Right lobe of liver (tissue), 6 donors: ENCODE measurements at places on chromosomes 4 and X.

DNA sequence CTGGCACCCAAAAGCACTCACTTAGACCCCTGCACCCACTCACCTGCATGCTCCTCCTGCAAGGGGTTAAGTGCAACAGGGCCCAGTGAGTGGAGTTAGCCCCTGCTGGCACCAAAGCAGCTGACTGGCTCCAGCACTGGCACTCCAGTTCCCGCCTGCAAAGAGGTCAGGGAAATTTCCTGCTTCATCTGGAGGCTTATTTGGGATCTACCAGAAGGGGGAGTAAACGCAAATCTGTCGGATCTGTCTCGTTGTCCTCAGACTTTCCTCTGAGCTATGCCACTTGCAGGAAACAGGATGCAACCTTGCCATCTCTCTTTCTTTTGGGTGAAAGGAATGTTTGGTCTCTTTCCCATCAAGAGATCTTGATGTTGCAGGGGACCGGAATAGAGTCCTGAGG is 435.6 kb downstream of the PCDH10 start:
- H3K27me3 ChIP-seq, result no peaks in the 10 kb centered on the region
- H3K27ac ChIP-seq, result no peak overlapping the region
- no peak overlapping the region for H3K4me3 ChIP-seq

DNA sequence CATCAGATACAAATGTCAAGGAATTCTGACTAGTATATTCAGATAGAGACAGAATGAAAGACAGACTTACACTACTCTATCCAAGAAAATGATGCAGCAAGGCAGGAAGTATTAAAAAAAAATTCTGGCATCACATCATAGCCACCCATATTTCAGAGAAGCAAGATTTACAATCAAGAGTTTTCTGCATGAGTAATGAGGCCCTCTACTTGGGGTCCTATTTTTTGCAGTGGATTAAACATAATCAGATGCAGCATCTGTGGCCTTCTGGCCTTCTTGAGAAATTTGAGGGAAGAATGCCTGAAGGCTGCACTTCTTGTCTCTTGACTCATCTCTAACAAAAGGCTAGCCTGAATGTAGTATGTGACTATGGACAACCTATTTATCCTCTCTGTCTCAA is 48.2 kb upstream of the SLIT2 start:
- H3K4me3 ChIP-seq, result no peak overlapping the region
- DNase-seq, result no peak
- H3K27me3 ChIP-seq, result no peaks in the 10 kb centered on the region
- H3K27ac ChIP-seq, result no peak overlapping the region
- H3K4me1 ChIP-seq, result no peaks in the 10 kb centered on the region
- H3K36me3 ChIP-seq, result no peaks in the 10 kb centered on the region

GRCh38 chr4:95107635-95108034 is 349.9 kb downstream of the BMPR1B start:
- no peak overlapping the region for H3K4me3 ChIP-seq
- no peaks in the 10 kb centered on the region for H3K4me1 ChIP-seq
- H3K36me3 ChIP-seq, result no peaks in the 10 kb centered on the region
- H3K27me3 ChIP-seq, result no peaks in the 10 kb centered on the region
- no peak for DNase-seq
- H3K27ac ChIP-seq, result no peak overlapping the region

DNA sequence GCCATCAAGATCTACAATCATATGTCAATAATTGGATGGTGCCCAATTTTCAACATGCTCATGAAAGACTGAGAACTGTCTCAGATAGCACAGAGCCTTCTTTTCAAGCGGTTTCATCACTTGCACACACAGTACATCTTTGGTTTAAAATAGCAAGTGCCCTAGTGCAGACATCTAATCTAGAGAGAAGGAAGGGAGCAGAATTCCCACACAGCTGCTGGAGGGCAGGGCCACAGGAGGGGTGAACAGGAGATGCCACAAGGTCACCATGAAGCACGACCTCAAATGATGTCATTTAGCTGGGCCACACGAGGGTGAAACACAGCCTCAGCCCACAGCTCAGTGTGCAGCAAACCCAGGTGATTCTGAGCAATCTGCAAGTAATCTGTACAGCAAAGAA is 24.3 kb downstream of the LEF1 start:
- no peaks in the 10 kb centered on the region for H3K36me3 ChIP-seq
- H3K4me1 ChIP-seq, result no peaks in the 10 kb centered on the region
- no peak overlapping the region for H3K4me3 ChIP-seq
- H3K27me3 ChIP-seq, result peaks cover 3% of the 10 kb centered on the region

GRCh38 chr4:52299120-52299519 is 248.0 kb downstream of the SPATA18 start:
- H3K4me1 ChIP-seq, result no peaks in the 10 kb centered on the region
- no peak overlapping the region for H3K27ac ChIP-seq
- no peak for DNase-seq
- H3K27me3 ChIP-seq, result no peaks in the 10 kb centered on the region
- H3K4me3 ChIP-seq, result no peak overlapping the region
- no peaks in the 10 kb centered on the region for H3K36me3 ChIP-seq

DNA sequence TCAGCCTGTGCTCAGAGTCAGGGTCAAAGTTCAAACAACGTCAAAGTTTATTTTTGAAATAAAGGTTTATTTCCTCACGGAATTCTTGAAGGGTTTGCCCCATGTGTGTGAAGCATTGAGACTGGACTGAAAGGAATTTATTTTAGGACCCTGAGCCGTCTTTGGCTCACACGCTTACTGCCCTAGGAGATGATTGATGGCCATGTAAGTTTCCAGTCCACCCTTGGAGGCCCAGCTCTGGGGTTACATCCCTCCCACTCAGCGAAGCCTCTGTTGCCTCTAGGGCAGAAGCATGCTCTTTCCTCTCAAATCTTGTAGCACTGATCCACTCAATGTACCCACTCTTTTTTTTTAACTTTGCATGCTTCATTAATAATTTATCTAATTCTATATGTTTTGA is 4.5 kb upstream of the NHSL2 start:
- no peak for DNase-seq
- H3K36me3 ChIP-seq, result no peaks in the 10 kb centered on the region
- H3K27ac ChIP-seq, result no peak overlapping the region
- no peak overlapping the region for H3K4me3 ChIP-seq

DNA sequence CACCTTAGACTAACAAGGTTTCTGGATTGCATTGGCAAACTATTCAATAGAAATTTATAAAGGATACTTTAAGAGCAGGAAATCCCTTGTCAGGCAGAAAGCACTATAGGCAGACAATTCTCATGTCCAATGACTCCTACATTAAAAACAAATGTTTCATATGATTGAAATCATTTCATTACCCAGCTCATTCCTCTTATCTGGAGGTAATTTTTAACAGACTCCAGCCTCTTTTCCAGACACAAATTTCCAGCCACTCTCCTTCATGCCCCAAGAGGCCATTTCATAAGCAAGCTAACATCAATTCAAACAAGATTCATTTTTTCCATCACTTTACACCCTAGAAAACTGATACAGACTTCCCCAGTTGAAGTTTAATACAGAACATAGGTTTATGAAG is 495.1 kb upstream of the FRG1 start:
- no peak for DNase-seq
- no peak overlapping the region for H3K4me3 ChIP-seq
- no peaks in the 10 kb centered on the region for H3K36me3 ChIP-seq

DNA sequence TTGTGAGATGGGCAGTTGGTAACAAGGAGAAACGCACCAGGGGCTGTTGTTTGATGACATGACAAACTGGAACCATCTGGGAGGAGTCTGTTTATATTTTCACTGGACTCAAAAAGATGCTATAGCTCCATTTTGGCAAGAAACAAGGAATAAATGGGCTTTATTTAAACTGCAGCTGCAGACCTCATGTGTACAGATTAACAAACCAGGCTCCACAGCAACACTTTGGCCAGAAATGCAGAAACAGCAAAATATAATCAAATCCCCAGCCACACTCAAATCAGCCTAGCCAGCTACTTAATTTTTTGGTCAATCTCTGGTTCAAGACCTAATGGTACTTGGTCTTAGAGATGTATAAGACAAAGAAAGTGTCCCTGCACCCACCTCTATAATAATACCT is 52.7 kb downstream of the ASB9 start:
- no peak overlapping the region for H3K27ac ChIP-seq
- no peaks in the 10 kb centered on the region for H3K36me3 ChIP-seq
- H3K27me3 ChIP-seq, result no peaks in the 10 kb centered on the region
- no peak overlapping the region for H3K4me3 ChIP-seq
- DNase-seq, result no peak

GRCh38 chrX:19049110-19049509 is 65.2 kb upstream of the PHKA2 start:
- no peak overlapping the region for H3K4me3 ChIP-seq
- DNase-seq, result no peak

DNA sequence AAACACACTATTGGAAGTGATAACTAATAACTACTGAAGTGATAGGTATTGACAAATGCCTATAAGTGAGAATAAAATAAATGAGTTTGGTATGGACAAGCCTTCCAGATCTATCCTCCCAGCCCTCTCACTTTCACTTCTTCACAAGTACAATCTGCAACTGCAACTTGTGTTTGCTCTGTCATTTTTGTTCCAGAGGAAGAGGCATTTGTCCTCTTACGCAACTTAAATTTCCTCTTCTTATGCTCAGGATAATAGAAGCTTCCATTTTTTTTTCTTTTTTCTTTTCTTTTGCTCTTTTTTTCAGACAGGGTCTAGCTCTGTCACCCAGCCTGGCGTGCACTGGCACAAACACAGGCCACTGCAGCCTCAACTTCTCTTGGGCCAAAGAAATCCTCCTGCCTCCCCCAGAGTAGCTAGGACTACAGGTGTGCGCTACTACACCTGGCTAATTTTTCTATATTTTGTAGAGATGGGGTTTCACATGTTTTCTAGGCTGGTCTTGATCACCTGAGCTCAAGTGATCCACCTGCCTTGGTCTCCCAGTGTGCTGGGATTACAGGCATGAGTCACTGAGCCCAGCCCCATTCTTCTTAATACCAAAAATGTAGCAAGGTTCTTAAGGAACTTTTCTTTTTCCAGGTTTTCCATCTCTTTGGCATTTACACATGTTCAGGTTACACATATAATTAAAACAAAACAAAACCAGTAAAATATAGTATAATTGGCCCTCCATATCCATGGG is 73.1 kb downstream of the PDGFC start:
- H3K27me3 ChIP-seq, result no peaks in the 10 kb centered on the region
- no peaks in the 10 kb centered on the region for H3K36me3 ChIP-seq
- no peak overlapping the region for H3K4me3 ChIP-seq
- H3K4me1 ChIP-seq, result peaks cover 6% of the 10 kb centered on the region

- no peak for DNase-seq
- no peaks in the 10 kb centered on the region for H3K36me3 ChIP-seq
- peaks cover 30% of the 10 kb centered on the region for H3K4me1 ChIP-seq
- no peak overlapping the region for H3K4me3 ChIP-seq
Observed at GRCh38 chr4:139843641-139844040, 178.0 kb downstream of the MGST2 start.

- H3K27ac ChIP-seq, result no peak overlapping the region
- no peak overlapping the region for H3K4me3 ChIP-seq
- no peaks in the 10 kb centered on the region for H3K4me1 ChIP-seq
- DNase-seq, result no peak
Observed at GRCh38 chrX:119343856-119344255, 55.3 kb upstream of the SLC25A43 start.

- H3K4me3 ChIP-seq, result no peak overlapping the region
- DNase-seq, result no peak
Observed at GRCh38 chr4:15673337-15673736, 8.3 kb upstream of the FAM200B start.

DNA sequence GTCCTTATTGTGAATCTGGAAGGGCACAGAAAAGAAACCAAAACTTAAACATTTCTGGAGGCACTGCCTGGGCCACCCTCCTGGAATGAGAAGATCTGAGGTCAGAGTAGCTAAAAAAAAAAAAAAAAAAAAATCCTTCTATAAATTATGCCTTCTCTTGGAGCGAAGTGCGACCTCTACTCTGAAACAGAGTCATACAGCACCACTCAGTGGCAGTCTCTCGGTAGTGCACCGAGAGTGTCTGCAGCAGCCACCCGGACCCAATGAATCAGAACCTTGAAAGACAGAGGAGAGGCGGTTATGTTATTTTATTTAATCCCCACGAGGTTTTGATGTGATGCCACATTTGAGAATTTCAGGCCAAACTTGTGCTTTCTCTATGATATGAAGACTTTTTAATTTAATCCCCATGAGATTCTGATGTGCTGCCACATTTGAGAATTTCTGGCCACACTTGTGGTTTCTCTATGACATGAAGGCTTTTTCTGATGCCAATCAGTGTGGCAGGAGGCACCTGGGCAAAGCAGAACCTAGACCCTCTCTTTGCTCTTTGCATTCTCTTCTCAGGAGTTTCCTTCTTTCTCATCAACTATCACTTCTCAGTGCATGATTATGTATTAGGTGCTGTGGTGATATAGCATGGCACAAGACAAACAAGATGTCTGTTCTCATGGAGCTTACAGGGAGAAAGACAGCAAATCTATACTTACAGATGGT is 5.6 kb upstream of the CT47C1 start:
- peak; percentile 42 for DNase-seq
- H3K27me3 ChIP-seq, result no peaks in the 10 kb centered on the region
- H3K4me3 ChIP-seq, result no peak overlapping the region
- no peaks in the 10 kb centered on the region for H3K4me1 ChIP-seq
- no peaks in the 10 kb centered on the region for H3K36me3 ChIP-seq

GRCh38 chr4:153535772-153536513 is 69.8 kb downstream of the TMEM131L start:
- H3K4me3 ChIP-seq, result no peak overlapping the region
- no peaks in the 10 kb centered on the region for H3K36me3 ChIP-seq
- H3K27me3 ChIP-seq, result no peaks in the 10 kb centered on the region
- no peaks in the 10 kb centered on the region for H3K4me1 ChIP-seq

DNA sequence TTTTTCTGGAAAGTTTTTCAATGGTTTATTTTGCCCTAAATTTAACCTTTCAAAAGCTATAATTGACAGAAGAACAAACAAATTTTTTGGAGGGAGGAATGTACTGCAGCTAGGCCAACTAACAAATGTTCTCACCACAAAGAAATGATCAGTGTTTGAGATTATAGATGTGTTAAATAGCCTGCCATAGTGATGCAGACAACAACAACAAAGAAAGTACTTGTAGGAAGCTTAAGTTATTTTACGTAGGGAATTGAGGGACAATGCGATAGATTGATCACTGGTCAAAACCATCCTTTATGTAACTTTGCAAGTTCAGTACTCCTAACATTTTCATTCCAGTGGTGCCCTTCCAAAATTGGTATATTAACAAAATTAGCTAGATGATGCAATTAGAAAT is 340.4 kb downstream of the SH3BGRL start:
- DNase-seq, result no peak
- no peak overlapping the region for H3K27ac ChIP-seq
- H3K4me3 ChIP-seq, result no peak overlapping the region
- peaks cover 9% of the 10 kb centered on the region for H3K27me3 ChIP-seq
- no peaks in the 10 kb centered on the region for H3K4me1 ChIP-seq

- no peaks in the 10 kb centered on the region for H3K4me1 ChIP-seq
- no peaks in the 10 kb centered on the region for H3K36me3 ChIP-seq
- no peak for DNase-seq
Observed at GRCh38 chr4:24862073-24862751, 50.6 kb downstream of the CCDC149 start.

DNA sequence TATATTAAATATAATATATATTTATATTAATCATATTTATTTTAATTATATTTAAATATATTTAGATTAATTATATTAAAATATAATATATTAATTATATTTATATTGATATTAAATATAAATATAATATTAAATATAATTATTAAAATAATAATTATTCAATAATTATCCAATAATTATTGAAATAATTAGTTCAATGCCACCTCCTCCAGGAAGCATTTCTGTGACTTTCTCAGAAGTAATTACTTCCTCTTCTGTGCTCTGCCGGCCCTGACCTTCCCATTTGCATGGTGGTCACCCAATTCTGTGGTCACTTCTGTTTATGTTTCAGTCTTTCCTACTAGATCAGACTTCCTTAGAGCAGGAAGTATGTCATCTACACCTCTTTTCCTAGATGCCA is 45.8 kb downstream of the EVC2 start:
- DNase-seq, result no peak
- H3K4me1 ChIP-seq, result no peaks in the 10 kb centered on the region
- no peak overlapping the region for H3K27ac ChIP-seq
- H3K4me3 ChIP-seq, result no peak overlapping the region
